ENCODE measurements at places on chromosomes 5 and 9.

GRCh38 chr9:81669041-81669651, 20.2 kb downstream of the TLE1 start:
- DNase-seq, result no peak

GRCh38 chr5:31581498-31582099, 49.5 kb downstream of the C5orf22 start:
- DNase-seq, result peak; percentile 74

DNA sequence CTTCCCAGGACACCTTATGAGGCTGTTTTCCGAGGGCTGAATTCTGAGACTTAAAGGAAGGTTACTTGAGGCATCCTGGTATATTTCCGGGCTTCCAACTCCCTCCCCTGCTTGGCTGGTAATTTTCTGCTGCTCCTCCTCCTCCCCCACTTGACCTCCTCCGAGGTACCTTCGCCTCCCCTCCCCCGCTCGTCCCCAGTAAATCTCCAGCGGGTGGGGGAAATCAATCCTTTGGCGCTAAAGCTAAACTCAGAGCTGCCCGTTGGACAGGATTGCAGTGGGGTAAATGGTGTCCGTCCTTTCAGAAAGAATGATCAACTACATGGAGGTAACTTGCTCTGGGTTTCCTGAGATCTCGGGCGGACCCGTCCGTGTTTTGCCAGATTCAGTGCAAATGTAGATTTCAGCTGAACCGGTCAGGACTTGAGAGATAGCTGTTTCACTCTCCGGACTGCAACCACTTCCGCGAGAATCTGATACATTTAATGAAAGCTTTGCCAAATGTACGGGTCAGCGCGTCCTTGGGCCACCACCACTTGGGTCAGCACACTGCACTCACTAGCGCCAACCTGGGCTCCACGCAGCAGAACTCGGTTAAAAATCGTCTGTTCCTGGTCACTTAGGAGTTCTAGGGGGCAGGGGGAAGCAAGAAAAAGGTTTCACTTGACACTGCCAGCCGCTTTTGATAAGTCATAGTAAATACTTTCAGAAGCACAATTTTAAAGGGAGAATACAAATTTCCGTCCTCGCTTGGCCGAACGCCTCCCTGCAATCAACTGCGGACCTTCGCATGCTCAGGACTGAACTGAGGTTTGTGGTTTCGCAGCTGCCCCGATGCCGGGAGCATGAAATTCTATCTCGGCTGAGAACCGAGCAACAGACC, 4.6 kb upstream of the ISL1 start:
- DNase-seq, result no peak

DNA sequence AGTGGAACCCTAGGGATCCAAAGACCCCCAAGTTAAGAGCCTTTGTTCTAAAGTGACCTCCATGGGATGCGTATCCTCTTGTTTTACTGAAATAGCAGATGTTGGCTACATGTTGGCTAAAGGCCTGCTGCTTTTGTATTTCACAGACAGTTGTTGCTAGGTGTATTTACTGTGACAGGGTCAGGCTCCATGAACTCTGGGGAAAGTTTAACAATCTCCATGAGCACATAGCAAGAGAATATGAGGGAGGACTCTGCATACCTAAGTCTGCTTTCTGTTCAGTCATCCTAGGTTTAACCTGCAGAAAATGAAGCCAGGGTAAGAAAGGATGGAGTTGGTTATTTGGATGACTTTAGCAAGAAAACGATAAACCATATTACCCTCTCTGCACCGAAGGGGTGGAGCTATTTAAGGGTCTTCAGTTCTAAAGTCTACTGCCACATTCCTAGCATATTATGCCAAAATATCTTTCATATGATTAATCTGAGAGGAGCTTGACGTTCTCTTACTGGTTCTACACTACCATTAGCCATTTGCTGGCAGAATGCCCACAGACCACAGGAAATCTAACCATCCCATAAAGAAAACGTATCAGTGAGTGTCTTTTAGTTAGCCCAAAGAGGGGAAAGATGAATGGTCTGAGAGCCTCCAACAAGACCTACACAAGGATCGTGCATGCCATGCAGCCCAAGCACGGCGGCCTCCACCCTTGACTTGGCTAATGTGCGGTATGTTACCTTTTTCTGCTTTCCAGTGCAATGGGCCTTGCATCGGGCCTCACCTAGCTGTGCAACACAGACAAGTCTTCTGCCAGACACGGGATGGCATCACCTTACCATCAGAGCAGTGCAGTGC, 127.8 kb downstream of the SAXO1 start:
- DNase-seq, result no peak

GRCh38 chr5:932628-933250, 40.1 kb downstream of the TRIP13 start:
- DNase-seq, result no peak

DNA sequence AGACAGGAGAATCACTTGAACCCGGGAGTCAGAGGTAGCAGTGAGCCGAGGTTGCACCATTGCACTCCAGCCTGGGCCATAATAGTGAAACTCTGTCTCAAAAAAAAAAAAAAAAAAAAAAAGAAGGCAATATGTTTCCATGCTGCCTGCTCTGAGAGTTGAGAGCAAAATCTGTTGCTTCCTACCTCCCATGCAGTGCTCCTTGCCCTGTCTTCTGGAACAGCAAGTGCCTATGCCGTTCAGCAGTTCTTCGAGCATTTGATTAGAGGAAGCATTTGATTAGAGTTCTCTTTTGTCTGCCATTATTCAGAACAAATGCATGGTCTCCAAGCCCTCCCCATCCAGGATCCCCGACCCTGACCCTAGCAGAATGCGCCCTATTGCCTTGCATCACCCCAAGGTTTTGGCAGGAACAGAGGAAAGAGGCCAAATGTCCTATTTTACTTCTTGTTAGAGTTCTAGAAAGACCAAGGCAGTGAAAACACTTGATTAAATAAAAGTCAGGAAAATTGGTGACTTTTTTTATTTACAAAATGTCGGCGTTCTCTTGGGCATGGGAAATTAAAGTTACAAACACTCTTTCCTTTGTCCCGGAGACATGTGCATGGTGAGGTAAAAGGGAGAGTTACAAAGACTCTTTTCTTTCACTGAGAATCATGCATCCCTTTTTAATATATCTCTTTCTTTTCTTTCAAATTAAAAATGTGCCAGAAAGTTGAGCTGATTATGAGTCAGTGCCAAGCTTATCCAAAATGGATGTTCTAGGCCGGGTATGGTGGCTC, 27.8 kb upstream of the FSD1L start:
- no peak for DNase-seq

Data from Karpas-422 (cell line).